ENCODE measurements at places on chromosomes 16 and 17. TPM values are rescaled to one million over a fixed set of nuclear protein-coding genes. Genes with fewer than 3 reads are reported as not detected.

DNA sequence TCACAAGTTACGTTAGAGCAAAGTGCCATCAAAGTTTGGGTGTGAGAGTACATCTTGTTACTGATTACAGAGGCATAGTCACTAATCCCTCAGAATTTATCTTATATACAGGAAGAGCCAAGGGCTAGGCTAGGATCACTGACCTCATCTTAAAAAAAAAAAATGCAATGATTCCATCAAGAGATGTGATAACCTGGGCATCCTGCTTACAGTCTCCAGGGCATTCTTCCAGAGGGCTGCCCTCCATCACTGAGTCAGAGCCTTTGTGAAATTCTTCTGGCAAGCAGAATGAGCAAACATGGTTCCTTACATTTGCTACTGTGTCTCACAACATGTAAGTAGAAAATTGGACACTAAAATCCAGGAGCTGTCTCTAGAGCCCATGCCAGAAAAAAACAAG lies 410.6 kb downstream of the ZFHX3 start:
- peak; percentile 4 for DNase-seq

DNA sequence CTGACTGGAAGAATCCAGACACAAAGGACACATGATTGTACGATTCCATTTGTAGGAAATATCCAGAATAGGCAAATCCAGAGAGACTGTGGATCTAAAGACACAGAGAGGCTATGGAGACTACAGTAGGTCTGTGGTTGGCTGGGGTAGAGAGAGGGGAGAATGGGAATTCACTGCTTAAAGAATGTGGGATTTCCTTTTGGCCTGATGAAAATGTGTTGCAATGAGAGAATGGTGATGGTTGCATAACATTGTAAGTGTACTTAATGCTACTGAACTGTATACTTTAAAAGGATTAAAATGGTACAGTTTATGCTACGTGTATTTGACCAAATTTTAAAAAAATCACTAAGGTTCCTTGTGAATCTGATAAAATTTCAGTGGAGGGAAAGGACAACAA lies 62.1 kb downstream of the GPRC5B start:
- DNase-seq = no peak

DNA sequence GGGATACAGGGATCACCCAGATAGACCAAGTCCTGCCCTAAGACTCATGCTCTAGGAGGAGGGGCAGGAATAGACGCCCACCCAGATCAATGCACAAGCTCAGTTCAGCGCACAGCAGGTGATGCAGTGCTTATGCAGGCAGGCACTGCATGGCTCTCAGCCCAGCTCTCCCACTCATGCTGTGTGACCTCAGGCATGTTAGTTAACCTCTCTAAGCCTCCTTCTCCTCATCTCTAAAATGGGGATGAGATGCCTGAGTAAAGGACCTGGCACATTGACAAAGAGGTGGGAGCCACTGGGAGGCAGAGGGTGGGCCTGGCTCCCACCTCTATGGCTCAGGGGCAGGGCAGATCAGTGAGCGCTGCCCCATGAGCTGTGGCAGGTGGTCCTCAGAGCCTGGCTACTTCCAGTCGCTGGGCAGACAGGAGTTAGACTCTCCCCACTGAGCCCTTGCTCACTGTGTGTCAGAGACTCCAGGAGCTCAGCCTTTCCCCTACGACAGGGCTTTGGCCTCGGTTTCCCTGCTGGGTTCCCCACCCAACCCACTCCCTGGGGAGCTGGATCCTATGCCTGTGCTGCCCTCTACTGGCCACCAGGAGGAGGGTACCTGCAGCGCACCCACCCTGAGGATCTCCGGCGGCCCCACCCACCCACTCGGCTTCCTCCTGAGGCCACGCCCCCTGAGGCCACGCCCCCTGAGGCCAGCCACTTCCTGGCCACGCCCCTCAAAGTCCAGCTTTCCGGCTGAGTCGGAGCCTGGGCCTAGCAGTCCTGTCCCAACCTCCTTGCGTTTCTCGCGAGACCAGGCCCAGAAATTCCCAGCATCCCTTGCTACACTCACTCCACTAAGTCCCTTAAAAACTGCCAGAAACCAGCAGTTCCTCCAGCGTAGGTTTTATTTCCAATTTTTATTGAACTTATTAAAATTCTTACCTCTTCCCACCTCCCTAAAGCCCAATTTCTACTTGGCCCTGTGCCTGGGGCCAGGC lies 196.1 kb downstream of the GSG1L start:
- no peak for DNase-seq

DNA sequence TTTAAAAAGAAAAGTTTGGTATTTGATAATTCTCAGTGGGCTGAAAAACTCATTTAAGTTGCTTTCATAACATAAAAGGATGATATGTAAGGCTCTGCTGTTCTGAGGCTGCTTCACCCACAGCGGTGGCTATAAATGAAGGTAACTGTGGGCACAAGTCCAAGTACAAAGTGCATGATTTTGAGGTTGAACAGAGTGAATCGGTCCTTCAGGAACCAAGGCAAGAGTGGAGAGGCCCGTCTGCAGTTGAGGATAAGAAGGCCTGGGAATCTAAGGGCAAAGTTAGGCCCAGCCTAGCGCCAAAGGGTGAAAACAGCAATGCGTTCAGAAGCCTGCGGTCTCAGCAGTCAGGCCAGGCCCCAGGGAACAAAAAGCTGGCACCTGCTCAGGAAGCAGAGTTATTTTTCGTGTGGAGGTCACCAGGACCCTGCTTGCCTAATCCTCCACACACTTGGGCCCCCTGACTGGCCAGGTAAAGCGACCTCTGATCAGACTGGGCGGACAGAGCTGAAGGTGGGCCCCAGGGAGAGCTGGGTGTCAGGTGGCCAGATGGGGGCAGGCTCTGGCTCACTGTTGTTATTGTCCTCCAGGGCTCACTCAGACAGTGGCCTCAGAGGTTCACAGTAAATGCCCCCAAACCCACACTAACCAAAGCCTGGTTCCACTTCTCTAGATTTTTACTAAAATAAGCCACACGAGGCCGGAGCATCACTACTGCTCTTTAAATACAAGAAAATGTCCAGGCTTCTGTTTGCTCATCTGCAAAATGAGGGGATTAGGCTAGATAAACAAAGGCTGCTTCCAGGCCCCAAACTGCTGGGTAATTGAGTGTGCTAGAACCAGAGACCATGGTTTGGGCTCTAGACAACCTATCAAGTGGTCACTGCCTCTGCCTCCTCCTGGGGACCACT lies 46.5 kb downstream of the TEX2 start:
- no peak for DNase-seq

DNA sequence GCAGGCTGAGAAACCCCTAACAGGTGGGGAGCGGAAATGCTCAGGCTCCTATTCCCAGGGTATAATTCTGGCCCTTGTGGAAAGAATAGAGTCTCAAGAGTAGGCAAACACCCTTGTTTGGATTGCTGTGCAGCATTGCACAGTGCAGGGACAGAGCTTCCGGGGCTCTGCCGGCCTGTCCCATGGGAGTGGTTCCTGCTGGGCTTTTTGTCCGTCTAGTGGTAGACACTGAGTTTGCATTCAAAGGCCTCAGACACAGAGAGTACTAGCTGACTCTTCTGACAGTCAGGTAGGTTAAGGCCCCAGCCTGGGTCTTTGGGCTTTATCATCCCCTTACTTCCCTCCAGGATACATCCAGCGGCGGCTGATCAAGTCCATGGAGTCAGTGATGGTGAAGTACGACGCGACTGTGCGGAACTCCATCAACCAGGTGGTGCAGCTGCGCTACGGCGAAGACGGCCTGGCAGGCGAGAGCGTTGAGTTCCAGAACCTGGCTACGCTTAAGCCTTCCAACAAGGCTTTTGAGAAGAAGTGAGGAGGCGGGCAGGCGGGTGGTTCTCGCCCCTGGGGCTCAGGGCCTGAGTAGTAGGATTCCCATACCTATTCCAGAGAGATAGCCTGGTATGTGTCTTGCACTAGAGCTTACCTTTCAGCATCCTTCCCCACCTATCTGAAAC lies 18.1 kb downstream of the POLR2A start:
- DNase-seq = no peak

- DNase-seq = no peak
Measured at GRCh38 chr16:73071131-73071940, 23.4 kb upstream of the ZFHX3 start.

- DNase-seq = no peak
Measured at GRCh38 chr17:19551591-19552148, 18.0 kb downstream of the SLC47A1 start.

DNA sequence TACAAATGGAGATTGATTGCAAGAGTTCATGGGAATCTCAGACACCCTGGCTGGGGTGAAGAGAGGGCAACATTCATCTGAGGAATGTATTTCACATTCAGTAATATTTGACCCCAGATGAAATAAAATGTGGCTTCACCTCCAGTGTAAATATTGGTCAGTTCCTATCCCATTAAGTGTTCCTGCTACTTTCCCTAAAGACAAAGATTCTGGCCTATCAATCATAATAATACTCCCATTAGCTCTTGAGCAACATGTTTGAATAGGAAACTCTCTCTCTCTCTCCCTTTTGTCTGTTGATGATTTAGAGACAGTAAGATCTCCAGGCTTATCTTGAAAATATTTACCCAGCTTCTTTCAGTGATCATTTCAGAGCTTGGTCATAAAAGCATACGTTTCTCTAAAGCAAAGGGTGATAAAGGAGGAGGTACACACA lies 70.1 kb downstream of the KCNJ2 start:
- DNase-seq = no peak

DNA sequence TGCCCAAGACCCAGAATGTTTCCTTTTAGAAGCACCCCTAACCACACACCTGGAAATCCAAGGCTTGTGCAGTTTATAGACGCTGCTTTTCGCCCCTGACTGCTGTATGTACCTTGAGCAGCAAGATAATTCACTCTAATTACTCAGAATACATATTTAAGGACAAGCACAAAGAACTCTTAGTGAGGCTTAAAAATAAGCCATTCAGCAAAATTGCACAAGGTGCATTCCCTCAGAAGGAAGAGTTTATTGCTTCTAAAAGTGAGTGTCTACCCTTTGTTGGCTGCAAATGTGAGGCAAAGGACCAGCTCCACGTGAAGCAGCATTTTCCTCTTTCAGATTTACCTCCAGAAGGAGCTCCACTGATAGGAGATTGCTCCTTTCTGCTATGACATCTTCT lies 208.4 kb downstream of the RBFOX1 start:
- DNase-seq = no peak

- no peak for DNase-seq
Measured at GRCh38 chr17:32927201-32927723, 691 bp upstream of the TMEM98 start.

GRCh38 chr17:9241774-9242496 lies 220.6 kb downstream of the NTN1 start:
- DNase-seq = no peak

- no peak for DNase-seq
Measured at GRCh38 chr17:9035249-9035648, 13.9 kb downstream of the NTN1 start.

- no peak for DNase-seq
Measured at GRCh38 chr16:83666449-83666848, 141.3 kb upstream of the HSBP1 start.

Gene CAPNS2
- not detected for total RNA-seq

Gene CNGB1
- total RNA-seq = not detected

Gene CCL8
- total RNA-seq = not detected
